Mammary microvascular endothelial cell (primary cell): ENCODE measurements at places on chromosomes 12 and 14. TPM values are rescaled to one million over a fixed set of nuclear protein-coding genes. Genes with fewer than 3 reads are reported as not detected.

The EPYC gene
- not detected in 2 replicates for total RNA-seq

The SERPINA3 gene
- not detected in 2 replicates for total RNA-seq

The GLIPR1L1 gene
- total RNA-seq: not detected in 2 replicates

The TMTC3 gene
- total RNA-seq: 31.5 and 41.4 TPM in 2 replicates

The MAP1LC3B2 gene
- total RNA-seq: 0.40 and 0.44 TPM in 2 replicates

The RPGRIP1 gene
- total RNA-seq: 0.05 TPM in 1 of 2 replicates, not detected in the other

The HELB gene
- 0.64 and 0.73 TPM in 2 replicates for total RNA-seq

The AQP6 gene
- not detected in 2 replicates for total RNA-seq

The CRACR2A gene
- 11.6 and 18.3 TPM in 2 replicates for total RNA-seq

The PCNX1 gene
- 9.5 and 15.3 TPM in 2 replicates for total RNA-seq

The DTX1 gene
- not detected in 2 replicates for total RNA-seq

The KLHL33 gene
- total RNA-seq: 0.34 TPM in 1 of 2 replicates, not detected in the other

The LTB4R2 gene
- 3.9 and 5.0 TPM in 2 replicates for total RNA-seq

The CDKL1 gene
- total RNA-seq: 9.6 and 10.4 TPM in 2 replicates

The ABHD12B gene
- total RNA-seq: not detected in 2 replicates

The NTS gene
- not detected in 2 replicates for total RNA-seq

The PZP gene
- total RNA-seq: 0.05 and 0.20 TPM in 2 replicates

The CCNK gene
- 14.0 and 24.6 TPM in 2 replicates for total RNA-seq

The KRT4 gene
- not detected in 2 replicates for total RNA-seq

The LRP1-AS gene
- not detected in 2 replicates for total RNA-seq

The ZDHHC22 gene
- total RNA-seq: not detected in 2 replicates

The SIX6 gene
- not detected in 2 replicates for total RNA-seq

The NYNRIN gene
- total RNA-seq: 4.8 and 5.5 TPM in 2 replicates

The PTHLH gene
- total RNA-seq: 0.94 TPM in 1 of 2 replicates, not detected in the other

The PLCZ1 gene
- not detected in 2 replicates for total RNA-seq

The GZMH gene
- not detected in 2 replicates for total RNA-seq

The GLI1 gene
- total RNA-seq: not detected in 2 replicates

The USP44 gene
- total RNA-seq: 0.44 and 0.60 TPM in 2 replicates

The SIX1 gene
- total RNA-seq: 0.30 TPM in 1 of 2 replicates, not detected in the other

The PCED1B gene
- 0.25 TPM in 1 of 2 replicates, not detected in the other for total RNA-seq

The CEP290 gene
- 9.8 and 11.5 TPM in 2 replicates for total RNA-seq
